ENCODE measurements at places on chromosomes 1 and 21. TPM values are rescaled to one million over a fixed set of nuclear protein-coding genes. Genes with fewer than 3 reads are reported as not detected.

DNA sequence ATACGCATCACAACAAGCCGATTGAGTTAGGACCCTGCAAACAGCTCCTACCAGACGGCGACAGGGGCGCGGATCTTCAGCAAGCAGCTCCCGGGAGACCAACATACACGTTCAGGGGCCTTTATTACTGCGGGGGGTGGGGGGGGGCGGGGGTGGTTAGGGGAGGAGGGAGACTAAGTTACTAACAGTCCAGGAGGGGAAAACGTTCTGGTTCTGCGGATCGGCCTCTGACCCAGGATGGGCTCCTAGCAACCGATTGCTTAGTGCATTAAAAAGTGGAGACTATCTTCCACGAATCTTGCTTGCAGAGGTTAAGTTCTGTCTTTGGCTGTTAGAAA lies 162.0 kb downstream of the RUNX1 start:
- H3K4me1 ChIP-seq, result peaks cover 20% of the 10 kb centered on the region
- H3K27me3 ChIP-seq, result peaks cover 3% of the 10 kb centered on the region
- peak overlapping the region; percentile 78 for H3K27ac ChIP-seq
- peak overlapping the region; percentile 14 for H3K4me3 ChIP-seq
- no peak for DNase-seq
- no peaks in the 10 kb centered on the region for H3K36me3 ChIP-seq

Gene ST6GALNAC3
- total RNA-seq, result 4.7 TPM

GRCh38 chr1:18901147-18901951 lies 1.0 kb downstream of the ALDH4A1 start:
- no peak overlapping the region for H3K27ac ChIP-seq
- H3K27me3 ChIP-seq, result no peaks in the 10 kb centered on the region
- DNase-seq, result no peak

- H3K4me3 ChIP-seq, result no peak overlapping the region
- no peak for DNase-seq
- no peaks in the 10 kb centered on the region for H3K4me1 ChIP-seq
Observed at GRCh38 chr1:11898086-11898785, 28.0 kb downstream of the KIAA2013 start.

- no peaks in the 10 kb centered on the region for H3K36me3 ChIP-seq
- peak overlapping the region; percentile 86 for H3K4me3 ChIP-seq
- H3K27ac ChIP-seq, result peak overlapping the region; percentile 89
- DNase-seq, result peak; percentile 73
- peaks cover 38% of the 10 kb centered on the region for H3K4me1 ChIP-seq
Observed at GRCh38 chr1:32240140-32240951, 6.7 kb upstream of the FAM167B start.

DNA sequence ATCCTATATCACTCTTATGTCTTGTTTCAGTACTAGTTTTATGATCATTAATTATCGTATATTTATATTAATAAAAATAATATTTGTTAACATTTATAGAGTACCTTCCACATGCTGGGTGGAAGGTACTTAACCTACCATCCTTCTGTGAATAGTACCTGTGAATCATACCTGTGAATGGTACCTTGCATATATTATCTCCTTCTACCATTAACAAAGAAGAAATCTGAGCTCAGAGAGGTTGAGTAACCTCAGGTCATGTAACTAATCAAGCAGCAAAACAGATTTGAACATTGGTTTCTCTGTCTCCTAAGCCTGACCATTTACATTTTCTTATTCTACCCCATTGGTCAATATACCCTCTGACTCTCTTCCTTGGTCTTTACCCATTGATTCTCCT lies 174.4 kb upstream of the UBE2U start:
- H3K27me3 ChIP-seq, result no peaks in the 10 kb centered on the region
- H3K27ac ChIP-seq, result no peak overlapping the region

DNA sequence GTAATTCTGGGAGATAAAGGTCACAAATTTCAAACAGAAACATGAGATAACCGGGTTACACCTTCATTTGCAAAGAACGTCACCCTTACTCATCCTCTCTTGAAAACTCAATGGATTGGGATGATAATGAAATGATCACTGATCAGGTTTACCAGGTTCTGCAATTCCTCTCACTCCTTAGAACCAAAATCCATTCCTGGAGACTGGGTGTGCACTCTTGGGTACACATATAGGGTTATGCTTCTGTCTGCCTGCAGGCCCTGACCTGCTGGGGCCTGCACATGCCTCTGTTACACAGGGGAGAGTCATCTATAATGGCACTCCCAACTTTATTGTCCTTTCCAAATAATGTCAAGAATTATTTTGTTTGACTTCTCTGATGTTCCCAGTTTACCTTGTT lies 8.3 kb downstream of the SUSD4 start:
- no peaks in the 10 kb centered on the region for H3K4me1 ChIP-seq
- H3K27me3 ChIP-seq, result peaks cover 16% of the 10 kb centered on the region
- H3K27ac ChIP-seq, result no peak overlapping the region
- H3K4me3 ChIP-seq, result no peak overlapping the region

DNA sequence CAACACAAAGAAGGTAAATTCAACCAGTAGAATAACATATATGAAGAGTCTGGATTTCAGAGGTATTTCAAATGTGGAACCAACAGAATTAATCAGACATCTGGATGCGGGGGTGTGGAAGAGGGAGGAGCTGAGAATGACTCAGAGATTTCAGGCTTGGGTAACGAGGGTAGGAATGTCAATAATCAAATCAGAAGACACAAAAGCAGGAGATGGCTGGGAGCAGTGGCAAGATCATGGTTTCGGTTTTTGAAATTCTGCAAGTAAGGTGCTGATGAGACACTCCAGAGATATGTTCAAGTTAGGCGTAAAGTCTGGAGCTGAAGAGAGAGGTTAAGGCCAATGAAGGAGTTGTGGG lies 64.0 kb downstream of the PLPPR5 start:
- no peak overlapping the region for H3K27ac ChIP-seq
- no peak overlapping the region for H3K4me3 ChIP-seq
- DNase-seq, result no peak
- no peaks in the 10 kb centered on the region for H3K4me1 ChIP-seq
- H3K27me3 ChIP-seq, result no peaks in the 10 kb centered on the region

Gene FMO3
- 0.51 TPM for total RNA-seq

GRCh38 chr1:10980841-10981727 lies 31.4 kb upstream of the TARDBP start:
- no peak for DNase-seq
- peaks cover 17% of the 10 kb centered on the region for H3K4me1 ChIP-seq
- no peaks in the 10 kb centered on the region for H3K36me3 ChIP-seq
- no peak overlapping the region for H3K27ac ChIP-seq
- H3K4me3 ChIP-seq, result no peak overlapping the region
